GM12878 (cell line): ENCODE measurements at places on chromosomes 3 and 15. TPM values are rescaled to one million over a fixed set of nuclear protein-coding genes. Genes with fewer than 3 reads are reported as not detected.
A peak's percentile ranks its signal among the peaks of the same experiment; 100 is the strongest.

DNA sequence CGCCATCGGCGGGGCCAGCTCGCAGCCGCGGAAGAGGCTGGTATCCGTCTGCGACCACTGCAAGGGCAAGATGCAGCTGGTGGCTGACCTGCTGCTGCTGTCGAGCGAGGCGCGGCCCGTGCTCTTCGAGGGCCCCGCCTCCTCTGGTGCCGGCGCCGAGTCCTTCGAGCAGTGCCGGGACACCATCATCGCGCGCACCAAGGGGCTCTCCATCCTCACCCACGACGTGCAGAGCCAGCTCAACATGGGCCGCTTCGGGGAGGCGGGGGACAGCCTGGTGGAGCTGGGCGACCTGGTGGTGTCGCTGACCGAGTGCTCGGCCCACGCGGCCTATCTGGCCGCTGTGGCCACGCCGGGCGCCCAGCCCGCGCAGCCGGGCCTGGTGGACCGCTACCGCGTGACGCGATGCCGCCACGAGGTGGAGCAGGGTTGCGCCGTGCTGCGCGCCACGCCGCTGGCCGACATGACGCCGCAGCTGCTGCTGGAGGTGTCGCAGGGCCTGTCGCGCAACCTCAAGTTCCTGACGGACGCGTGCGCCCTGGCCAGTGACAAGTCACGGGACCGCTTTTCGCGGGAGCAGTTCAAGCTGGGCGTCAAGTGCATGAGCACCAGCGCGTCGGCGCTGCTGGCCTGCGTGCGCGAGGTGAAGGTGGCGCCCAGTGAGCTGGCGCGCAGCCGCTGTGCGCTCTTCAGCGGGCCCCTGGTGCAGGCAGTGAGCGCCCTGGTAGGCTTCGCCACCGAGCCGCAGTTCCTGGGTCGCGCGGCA lies 1.8 kb downstream of the TLNRD1 start:
- no peak for DNase-seq

GRCh38 chr3:134860141-134860540 lies 65.1 kb downstream of the EPHB1 start:
- DNase-seq = no peak

GRCh38 chr15:39908186-39908585 lies 11.9 kb downstream of the GPR176 start:
- no peak for DNase-seq

DNA sequence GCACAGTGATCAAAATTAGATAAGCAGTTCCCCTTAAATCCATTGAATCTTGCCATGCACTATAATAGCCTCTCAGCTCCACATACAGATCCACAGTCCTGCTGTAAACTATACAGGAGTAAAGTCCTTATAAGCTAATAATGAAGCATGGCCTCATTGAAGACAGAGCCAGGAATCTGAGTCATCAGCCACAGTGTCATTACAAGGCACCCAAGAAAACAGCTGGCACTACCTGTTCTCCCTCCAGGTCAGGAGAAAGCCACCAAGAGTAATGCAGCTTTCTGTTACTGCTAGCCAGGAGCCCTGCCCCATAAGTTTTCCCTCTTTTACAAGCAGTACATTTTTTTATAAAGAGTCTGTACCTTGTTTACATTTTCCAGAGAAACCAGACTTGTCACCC lies 27.3 kb downstream of the WDR49 start:
- DNase-seq = no peak

Gene SENP8
- 1.8 and 2.4 TPM in 2 replicates for total RNA-seq

GRCh38 chr3:101119535-101119934 lies 126.3 kb upstream of the ABI3BP start:
- no peak for DNase-seq

DNA sequence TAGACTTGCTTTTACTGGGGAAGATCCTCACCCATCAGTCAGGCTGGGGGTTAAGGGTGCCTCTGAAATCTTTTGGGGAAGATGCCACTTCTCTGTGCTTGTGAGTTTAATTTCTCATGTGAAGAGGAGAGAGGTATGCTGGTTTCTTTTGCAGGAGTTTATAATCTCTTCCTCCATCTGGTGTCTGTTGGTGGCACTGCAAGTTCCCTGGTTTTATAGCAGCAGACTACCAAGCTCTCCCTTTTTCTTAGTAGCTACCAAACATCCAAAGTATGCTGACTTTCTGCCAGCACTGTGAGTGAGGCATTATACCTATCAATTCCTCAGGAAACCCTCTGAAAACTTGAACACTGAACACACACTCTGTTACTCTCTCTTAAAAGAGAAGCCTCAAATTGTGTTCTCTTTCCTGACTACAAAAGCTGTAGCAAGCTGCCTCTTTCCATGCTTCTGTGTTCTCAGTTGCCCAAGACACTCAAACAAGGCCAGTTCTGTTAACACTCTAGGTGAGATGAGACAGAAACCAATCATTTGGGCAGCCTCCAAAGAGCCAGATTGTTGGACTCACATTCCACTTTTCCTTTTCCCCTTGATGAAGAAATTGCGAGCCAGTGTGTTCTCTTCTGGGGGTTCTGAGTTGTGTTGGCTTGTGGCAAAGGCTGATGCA lies 299.5 kb downstream of the GAP43 start:
- DNase-seq = no peak

- no peak for DNase-seq
Measured at GRCh38 chr3:15148614-15149013, 49.7 kb upstream of the RBSN start.

DNA sequence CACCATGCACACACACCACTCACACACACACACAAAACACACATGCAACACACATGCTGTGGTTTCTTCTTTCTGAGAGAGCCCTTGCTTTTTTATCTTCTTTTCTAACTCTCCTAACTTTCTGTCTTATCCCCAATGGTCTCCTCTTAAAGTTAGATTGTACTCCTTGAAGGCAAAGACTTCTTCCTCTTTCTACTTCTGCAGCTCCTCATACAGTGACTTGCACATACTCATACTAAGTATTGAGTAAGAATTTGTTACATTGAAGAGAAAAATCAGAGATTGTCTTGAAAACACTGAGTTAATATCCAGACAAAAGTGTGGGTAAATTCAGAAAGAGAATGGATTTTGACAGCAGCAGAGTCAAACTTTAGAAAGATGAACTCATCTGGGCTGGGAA lies 64.4 kb downstream of the GTPBP8 start:
- no peak for DNase-seq

DNA sequence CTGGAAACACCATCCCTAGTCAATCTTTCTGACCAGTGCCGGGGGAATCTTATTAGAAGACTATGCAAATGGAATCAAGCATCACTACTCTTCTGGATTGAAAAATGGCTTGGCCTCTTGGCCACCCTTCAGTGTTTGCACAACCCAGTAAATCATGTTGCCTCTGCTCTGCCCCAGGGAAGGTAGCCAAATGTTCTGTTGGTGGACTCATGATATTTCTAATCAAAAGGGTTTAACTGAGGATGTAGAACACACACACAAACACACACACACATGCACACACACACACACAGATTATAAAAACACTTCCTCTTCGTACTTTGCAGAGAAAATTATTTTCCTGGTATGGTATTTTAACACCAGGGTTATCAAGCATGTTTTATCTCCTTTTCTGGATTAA lies 7.9 kb downstream of the RBP2 start:
- no peak for DNase-seq

Gene CHDH
- 8.3 and 9.3 TPM in 2 replicates for total RNA-seq

DNA sequence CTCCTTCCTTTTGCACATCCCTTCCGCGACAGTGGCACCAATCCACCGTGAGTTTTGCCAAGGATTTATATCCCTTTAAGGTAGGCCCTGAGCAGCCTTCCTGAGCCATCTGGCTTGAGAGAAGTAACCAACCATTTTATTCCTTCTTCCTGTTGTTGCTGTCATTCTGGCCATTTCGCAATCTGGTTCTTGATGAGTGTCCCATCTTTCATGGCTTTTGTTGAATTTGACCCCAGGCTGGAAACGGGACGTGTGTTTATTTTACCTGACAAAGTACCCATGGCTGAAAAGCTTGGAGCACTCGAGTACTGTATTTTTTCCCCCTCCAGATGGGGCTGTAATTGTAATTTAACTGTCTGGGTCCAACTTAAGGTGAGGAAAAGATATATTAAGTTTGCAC lies 173.4 kb downstream of the WNT5A start:
- DNase-seq = no peak

- DNase-seq = peak; percentile 37
Measured at GRCh38 chr3:122146466-122146865, 37.0 kb upstream of the CASR start.

DNA sequence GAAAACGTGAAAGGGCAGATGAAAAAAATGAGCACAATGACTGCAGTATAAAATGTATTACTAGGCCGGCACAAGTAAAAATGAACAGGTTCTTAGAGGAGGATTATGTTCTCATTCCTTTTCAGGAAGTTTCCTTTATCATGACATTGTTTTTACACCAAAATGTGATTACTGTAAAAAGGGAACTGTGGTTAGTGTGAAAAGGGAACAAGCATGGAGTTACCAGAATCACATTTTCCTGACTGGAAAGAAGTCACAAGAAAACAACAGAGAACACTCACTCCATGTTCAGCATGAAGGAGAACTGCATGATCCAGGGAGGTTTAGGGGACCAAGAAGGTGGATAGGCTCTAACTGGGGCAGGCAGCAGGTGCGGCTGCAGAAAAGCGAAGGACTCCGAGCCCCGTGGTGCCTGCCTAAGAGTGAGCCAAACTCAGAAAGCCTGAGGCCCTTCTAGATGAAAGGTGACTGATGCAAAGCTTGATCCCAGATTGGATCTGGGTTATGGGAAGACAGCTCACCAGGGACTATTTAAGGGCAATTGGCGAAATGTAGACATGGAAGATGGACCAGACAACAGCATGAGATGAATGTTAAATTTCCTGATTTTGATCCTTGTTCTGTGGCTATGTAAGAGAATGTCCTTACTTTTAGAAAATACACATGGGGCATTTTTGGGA lies 77.3 kb downstream of the CCR1 start:
- DNase-seq = no peak

- no peak for DNase-seq
Measured at GRCh38 chr3:147392625-147392946, 13.8 kb downstream of the ZIC4 start.

Gene PLA2G4E
- 0.05 and 0.11 TPM in 2 replicates for total RNA-seq

GRCh38 chr15:75114327-75114726 lies 87.4 kb upstream of the C15orf39 start:
- no peak for DNase-seq

- no peak for DNase-seq
Measured at GRCh38 chr3:129417326-129417725, 11.1 kb downstream of the EFCAB12 start.

Gene RHCG
- not detected in 2 replicates for total RNA-seq

Gene TGM4
- not detected in 2 replicates for total RNA-seq

DNA sequence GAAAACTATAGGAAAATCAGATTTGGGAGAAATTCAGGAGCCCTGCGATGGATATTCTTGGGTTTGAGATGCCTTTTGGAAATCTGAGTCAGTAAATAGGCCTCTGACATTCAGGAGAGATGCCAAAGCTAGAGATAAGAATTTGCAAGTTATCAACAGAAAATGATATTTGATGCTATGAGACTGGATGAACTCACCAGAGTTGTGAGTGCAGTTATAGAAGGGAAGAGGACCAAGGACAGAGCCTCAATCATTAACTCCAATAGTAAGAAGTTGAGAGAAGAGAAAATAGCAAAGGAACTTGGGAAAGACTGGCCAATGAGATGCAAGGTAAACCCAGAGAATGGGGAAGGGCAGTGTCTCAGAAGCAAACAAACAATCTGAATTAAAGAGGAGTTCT lies 7.9 kb upstream of the ANO10 start:
- no peak for DNase-seq

GRCh38 chr15:70596354-70597055 lies 166.9 kb downstream of the UACA start:
- DNase-seq = no peak

- DNase-seq = no peak
Measured at GRCh38 chr3:150232992-150233451, 175.1 kb upstream of the TSC22D2 start.

DNA sequence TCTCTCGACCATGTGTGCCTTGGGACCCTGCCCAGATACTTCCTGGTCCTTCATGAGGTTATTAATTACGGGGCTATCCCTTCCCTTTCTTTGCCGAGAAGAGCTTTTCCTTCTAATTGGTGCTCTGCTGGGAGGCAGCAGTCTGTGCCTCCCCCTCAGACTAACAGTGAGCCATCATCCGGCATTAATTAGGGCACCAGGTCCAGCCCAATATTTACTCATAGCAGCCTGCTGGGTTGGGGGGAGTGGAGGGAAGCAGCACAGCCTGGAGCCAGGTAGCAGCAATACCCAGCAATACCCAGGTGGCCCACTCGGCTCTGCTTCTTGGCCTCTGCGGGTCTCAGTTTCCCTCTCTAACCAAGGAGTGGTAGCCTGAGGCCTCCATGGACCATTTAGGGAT lies 20.1 kb downstream of the CACNA2D2 start:
- DNase-seq = no peak

GRCh38 chr3:98650971-98651779 lies 57.8 kb upstream of the CPOX start:
- DNase-seq = no peak

GRCh38 chr3:22907161-22907780 lies 295.9 kb upstream of the UBE2E2 start:
- DNase-seq = no peak

Gene CTXN2
- total RNA-seq = not detected in 2 replicates

- no peak for DNase-seq
Measured at GRCh38 chr3:183584246-183584913, 28.9 kb upstream of the KLHL6 start.

Gene CATSPER2
- 2.3 and 4.3 TPM in 2 replicates for total RNA-seq

DNA sequence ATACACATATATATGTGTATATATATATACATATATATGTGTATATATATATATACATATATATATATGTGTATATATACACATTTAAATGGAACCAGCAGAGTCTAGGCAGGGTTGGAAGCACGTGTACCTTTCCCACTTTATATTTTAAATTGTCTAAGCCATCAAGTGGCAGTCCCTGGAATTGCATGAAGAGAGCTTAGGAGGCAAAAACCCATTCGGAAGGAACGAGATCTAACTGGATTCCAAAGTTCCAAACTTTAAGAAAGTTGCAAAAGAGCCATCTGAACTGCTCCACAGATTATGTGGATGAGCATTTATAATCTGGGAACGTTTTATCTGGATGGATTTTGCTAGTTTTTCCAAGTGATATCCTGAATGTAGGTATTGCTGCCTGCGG lies 186.5 kb downstream of the FOXP1 start:
- DNase-seq = no peak

- DNase-seq = no peak
Measured at GRCh38 chr3:134613006-134613520, 37.8 kb downstream of the KY start.

- DNase-seq = no peak
Measured at GRCh38 chr3:32709346-32709745, 24.4 kb downstream of the CNOT10 start.

DNA sequence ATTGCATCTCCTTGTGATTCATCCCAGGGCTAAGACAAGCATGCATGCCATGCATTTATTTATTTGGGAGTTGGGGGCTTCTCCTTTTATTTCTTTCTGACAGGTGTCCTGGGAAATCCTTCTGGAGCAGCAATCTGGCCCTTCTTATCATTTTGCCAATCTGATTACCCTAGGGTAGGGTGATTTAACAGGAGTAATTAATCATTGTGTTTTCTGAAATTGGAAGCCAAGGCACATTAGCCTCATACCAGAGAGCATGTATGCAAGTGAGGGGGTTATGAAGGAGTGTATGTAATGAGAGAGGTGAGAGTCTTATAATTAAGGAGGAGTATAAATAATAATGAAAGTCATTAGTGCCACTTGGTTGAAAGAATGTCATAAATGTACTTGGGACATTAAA lies 37.4 kb upstream of the ARPP21 start:
- no peak for DNase-seq

Gene TEX55
- total RNA-seq = not detected in 2 replicates

GRCh38 chr3:189776149-189776824 lies 145.1 kb downstream of the TP63 start:
- no peak for DNase-seq
